ENCODE measurements at places on chromosomes 12 and 14.

GRCh38 chr14:63361790-63362189 lies 43.1 kb upstream of the GPHB5 start:
- DNase-seq: peak; percentile 3

- peak; percentile 36 for DNase-seq
Observed at GRCh38 chr14:45083617-45083975, 320 bp upstream of the PRPF39 start.

GRCh38 chr14:92780444-92781232 lies 13.5 kb upstream of the GOLGA5 start:
- DNase-seq: no peak

DNA sequence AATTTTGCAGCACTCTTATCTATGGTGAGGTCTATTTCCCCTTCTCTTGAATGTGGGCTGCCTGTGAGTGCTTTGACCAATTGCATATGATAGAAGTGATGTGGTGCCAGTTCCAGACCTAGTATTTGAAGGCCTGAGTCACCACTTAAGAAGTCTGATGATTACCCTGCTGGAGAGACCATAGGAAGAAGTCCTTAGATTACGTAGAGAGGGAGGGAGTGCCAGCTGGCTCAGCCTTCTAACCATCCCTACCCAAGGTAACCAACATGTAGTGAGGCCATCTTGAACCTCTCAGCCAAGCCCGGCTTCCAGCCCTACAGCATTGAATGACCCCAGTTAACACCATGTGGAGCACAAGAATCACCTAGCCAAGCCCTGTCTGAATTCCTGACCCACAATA lies 166.9 kb downstream of the NELL2 start:
- no peak for DNase-seq

GRCh38 chr12:50073712-50074111 lies 11.4 kb upstream of the SMARCD1 start:
- DNase-seq: no peak

DNA sequence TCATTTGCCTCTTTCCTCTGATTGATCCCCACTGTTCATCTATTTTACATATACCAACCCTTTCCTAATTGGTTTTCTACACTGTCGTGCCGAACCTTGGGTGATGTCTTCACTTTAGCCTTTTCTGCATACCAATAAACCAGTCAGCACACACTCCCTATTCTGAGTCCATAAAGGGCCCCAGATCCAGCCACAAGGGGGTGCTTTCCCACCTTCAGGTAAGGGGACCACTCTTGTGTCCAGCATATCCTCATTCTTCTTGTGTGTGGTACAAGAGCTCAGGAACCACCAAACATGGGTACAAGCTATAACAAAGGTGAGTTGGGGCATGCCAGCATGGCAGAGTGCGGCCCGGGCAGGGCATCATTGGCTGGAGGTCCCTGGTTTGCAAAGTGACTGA lies 859.8 kb downstream of the FSCB start:
- no peak for DNase-seq

DNA sequence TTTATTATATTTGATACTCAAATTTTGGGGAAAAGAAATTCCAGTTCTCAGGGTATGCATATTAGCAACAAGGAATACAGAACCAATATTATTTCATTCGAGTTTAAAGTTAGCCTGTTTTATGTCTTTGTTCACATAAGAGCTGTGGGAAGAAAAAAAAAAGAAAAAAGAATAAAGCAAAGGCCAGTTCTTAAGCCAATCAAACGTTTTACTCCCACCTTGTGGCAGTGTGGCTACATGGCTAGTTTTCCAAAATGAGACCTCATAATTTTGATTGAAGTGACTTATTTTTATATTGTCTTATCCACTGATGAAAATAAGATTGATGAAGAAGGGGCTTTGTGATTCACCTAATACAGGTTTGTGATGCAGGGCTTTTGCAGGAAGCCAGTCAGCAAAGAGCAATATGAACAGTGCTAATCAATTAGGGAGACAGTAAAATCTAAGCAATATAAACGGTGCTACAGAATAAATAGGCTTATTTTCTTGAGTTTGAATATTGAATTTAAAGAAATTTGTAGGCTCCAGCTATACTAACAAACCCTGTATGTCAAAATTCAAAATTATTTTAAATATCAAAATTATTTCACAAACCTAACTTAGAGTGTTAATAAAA lies 624.1 kb upstream of the FOXG1 start:
- DNase-seq: peak; percentile 74

GRCh38 chr12:107092669-107093416 lies 506 bp downstream of the CRY1 start:
- DNase-seq: no peak

DNA sequence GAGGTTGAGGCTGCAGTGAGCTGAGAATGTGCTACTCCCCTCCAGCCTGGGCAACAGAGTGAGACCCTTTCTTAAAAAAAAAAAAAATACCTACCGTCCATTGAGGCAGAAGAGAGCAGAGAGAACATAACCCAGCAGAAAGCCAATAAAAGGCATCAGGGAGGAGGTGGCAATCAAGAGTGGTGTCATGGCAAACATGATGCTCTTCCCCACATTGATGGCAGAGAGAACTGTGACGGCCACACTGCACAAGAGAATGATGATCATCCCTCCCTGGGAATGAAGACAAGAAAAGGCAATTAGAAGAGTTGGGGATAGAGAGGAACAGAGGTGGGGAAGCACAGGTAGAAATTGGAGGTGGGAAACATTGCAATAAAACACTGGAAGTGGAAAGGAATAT lies 12.1 kb downstream of the SRSF5 start:
- DNase-seq: no peak

- DNase-seq: no peak
Observed at GRCh38 chr12:104687823-104688573, 231.2 kb downstream of the CHST11 start.

DNA sequence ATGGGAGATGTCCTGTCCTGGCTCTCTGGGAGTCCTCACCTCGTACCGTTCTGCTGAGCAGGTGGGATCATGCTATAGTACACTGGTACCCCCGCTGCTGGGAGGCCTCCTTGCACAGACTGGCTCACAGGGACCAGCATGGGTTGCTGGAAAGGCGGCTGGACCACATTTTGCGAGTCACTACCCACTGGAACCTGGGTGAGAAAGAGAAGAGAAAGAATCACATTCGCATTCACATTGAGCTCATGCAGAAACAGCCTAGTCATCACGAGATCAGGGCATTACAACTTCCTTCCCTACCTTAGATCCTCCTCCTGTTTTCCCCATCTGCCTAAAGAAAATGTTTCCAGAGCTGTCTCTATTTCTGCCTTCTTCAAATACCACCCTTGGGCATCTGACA lies 17.3 kb upstream of the STAC3 start:
- DNase-seq: no peak

- DNase-seq: no peak
Observed at GRCh38 chr12:122312926-122313325, 46.6 kb upstream of the VPS33A start.

GRCh38 chr14:32426028-32426427 lies 96.9 kb downstream of the AKAP6 start:
- peak; percentile 31 for DNase-seq

DNA sequence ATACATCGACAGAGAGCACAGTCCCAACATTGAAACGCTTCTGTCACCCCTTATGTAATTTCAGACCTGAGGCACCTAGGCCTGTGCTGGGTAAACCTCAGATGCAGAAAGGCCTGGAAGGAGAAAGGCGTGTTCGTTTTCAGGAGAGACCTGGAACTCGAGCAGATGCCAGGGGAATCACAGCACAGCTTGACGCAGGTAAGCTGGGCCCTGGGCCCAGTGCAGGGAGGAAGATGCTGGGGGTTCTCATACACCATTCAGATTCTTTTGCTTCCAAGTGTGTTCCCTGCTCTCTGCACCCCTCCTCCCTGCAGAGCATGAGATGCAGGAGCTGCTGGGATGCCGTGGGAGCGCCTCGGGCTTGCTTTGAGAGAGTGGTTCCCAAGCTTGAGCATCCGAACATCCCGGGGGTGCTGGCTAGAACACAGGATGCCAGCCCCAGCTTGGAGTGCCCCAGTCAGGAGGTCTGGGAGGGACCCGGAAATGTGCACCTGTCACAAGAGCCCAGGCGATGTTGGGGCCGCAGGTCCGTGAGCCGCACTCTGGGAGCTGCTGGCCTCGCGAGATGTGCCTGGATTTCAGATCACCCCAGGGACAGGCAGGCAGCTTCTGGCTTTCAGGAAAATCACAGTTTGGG lies 35.9 kb downstream of the FZD10 start:
- no peak for DNase-seq

- peak; percentile 11 for DNase-seq
Observed at GRCh38 chr14:84006643-84007155, 1523.2 kb upstream of the FLRT2 start.

GRCh38 chr12:105257321-105257728 lies 21.4 kb upstream of the APPL2 start:
- DNase-seq: no peak

GRCh38 chr14:92456215-92457015 lies 57.2 kb upstream of the RIN3 start:
- DNase-seq: no peak

DNA sequence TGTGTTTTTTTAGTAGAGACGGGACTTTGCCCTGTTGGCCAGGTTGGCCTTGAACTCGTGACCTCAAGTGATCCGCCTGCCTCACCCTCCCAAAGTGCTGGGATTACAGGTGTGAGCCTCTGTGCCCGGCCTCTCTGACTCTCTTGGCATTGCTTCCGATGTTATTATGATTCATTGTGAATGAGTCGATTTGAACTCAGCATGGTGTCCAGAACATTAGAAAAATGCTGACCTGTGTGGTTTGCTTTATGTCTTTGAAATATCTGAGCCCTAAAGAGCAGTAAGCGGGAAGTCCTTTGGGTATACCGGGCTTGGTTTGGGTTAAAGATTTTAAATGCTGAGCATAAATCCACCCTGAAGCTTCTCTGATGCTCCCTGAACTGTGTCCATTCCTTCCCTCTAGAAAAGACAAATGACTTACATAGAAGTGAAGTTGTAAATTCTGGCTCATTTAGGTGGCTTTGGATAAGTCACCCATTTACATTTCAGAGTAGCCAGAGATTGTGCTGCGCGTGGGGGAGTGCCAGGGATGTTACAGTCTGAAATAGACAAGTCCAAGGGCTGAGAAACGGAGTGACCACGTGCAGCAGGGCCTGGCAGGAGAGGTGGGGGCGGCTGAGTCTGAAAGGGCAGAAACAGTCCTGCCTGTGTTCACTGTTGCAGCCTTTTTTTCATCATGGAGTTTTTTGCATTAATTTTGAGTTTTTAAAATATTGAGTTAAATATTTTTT lies 39.6 kb downstream of the SLC15A4 start:
- no peak for DNase-seq

DNA sequence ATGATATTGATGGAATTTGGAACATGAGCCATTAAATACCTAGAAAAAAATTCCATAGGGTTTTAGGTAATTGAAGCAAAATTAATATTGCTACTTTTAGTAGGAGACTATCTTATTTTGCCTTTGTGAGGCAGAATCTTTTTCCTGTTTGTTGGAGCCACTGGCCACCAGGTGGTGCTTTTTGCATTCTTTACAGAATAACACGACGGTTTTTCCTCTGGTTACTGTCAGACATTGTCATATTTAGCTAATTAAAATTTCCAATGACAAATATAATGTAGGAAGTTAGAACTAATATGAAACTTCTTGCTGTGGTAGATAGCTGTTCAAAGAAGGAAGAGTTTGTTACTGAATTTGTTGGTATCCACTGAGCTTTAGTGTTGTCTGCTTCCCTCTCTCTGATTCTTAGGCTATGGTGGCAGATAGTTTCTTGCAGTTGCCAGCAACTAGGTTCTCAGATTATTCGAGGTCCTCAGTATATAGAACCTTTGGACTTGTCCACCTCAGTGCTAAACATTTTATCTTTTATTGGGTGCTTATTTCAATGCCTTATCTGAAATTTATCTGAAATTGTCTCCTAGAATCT lies 25.7 kb downstream of the RAB21 start:
- no peak for DNase-seq
